ENCODE measurements at places on chromosomes 3 and 15.

GRCh38 chr3:18870074-18870640 lies 278.2 kb upstream of the KCNH8 start:
- DNase-seq = no peak

DNA sequence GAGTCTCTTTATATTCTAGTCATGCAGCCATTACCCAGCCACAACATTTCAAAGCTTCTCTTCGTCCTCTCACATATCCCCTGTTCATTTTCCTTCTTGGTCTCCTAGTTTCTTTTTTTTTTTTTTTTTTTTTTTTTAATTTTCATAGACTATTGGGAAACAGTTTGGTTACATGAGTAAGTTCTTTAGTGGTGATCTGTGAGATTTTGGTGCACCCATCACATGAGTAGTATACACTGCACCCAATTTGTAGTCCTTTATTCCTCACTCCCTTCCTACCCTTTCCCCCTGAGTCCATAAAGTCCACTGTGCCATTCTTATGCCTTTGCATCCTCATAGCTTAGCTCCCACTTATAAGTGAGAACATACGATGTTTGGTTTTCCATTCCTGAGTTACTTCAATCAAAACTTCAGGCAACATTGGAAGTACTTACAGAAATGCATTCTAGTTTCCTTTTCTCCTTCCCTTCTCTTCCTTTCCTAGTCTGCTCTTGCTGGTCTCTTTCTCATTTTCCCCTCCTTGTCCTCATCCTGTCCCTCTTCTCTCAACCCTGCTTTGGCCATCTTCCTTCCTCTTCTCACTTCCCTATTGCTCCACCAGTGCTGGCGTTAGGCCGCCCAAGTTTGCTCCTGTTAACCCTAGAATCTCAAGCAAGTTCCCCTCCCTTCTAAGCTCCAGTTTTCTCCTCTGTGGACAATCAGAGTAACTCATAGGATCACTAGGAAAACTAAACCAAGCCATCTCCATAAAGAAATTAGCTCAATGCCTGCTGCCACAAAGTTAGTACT lies 4.8 kb downstream of the ATP8B4 start:
- no peak for DNase-seq

- DNase-seq = no peak
Observed at GRCh38 chr15:72970933-72971760, 81.1 kb upstream of the NEO1 start.

- DNase-seq = no peak
Observed at GRCh38 chr3:188001093-188001492, 152.9 kb upstream of the LPP start.

DNA sequence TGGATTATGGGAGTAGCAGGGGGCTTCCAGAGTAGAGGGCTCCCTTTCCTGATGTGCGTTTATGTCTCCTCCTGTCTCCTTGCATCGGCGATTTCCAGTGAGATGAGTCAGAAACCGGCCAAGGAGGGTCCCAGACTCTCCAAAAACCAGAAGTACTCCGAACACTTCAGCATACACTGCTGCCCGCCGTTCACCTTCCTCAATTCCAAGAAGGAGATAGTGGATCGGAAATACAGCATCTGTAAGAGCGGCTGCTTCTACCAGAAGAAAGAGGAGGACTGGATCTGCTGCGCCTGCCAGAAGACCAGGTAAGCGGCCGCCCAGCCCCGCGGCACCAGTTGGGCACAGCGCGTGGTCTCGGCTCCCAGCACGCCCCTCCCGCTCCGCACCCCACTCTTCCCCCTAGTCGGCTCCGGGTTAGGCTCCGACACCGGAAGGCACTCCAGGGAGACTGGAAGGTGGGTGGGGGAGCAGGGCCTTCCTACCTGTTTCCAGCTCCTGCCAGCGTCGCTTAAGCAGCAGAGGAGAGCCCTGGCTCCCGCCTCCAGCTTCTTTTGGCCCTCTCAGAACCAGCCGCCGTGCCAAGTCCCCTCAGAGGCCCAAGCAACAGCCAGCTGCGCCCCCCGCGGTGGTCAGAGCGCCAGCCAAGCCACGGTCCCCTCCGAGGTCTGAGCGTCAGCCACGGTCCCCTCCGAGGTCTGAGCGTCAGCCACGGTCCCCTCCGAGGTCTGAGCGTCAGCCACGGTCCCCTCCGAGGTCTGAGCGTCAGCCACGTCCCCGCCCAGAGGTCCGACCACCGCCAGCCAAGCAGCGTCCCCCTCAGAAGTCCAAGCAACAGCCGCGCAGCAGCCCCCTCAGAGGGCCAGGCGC lies 34.7 kb downstream of the MOBP start:
- no peak for DNase-seq

DNA sequence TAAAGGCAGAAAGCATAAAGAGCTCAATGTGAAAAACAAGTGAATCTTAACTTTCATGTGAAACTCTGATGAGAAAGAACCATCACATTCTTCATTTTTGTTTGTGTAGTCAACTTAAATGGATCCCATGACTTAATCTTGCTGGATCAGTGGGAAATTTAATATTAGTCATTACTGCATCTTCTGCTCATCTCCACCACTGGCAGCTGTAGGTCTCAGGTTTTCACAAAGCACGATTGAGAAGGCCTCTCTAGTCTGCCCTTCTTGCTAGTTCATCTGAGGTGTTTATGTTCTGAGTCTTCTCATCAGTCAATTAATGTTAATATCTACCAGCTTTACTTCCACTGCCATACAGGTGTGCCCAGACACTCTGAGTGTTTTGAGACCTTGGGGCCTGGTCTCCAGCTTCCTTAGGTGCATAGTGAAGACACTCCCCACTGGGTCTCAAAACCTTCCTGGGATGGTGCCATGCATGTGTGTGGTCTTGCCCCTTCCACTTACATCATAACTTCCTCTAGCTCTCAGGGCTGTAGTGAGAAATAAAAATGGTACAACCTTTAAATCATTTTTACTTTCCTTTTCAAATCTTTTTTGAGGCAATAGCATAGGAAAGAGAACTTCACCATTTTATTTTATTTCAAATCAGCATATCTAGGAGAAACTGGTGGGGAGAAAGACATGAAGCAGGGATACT lies 421.6 kb upstream of the CBLB start:
- DNase-seq = no peak

DNA sequence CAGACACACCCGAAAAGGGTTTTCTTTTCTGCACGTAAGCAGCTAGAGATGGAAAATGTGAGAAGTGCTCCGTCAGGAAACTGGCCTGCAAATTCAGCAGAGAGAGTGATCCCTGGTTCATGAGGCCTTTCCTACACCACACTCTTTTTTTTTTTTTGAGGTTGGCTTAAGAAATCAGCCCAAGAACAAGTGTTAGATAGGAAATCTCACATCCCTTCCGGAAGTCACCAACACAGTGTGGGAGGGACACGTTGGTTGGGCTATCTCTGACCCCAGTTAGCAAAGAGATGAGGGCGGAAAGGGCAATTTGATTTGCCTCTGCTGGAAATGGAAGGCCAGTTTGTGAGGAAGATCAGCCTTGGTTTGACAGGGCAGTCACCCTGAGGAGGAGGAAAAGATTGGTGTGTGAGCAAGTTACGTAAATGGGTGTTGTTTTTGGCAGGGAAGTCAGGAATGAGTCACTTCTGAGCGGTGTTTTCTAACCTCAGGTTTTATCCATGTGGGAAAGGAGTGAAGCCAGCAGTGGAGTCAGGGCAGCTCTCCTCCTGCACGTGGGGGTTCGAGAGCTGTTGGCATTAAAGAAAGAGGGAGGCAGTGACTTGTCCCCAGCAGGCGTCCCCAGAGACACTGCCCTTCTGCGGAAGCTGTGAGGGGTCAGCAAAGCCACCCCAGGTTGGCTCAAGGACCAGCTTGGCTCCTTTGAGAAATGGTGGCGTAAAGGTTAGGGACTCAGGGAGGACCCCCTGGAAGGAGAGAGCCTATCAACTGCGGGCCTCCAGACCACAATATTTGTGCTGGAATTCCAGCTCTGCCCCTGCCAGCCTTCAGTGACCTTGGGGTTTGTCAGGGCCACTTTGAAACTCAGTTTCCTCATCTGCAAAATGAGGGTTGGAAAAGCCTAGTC lies 237.6 kb upstream of the BHLHE40 start:
- DNase-seq = peak; percentile 5

- no peak for DNase-seq
Observed at GRCh38 chr15:56608140-56608778, 125.0 kb downstream of the ZNF280D start.

GRCh38 chr3:107987036-107987939 lies 103.5 kb downstream of the CD47 start:
- no peak for DNase-seq

DNA sequence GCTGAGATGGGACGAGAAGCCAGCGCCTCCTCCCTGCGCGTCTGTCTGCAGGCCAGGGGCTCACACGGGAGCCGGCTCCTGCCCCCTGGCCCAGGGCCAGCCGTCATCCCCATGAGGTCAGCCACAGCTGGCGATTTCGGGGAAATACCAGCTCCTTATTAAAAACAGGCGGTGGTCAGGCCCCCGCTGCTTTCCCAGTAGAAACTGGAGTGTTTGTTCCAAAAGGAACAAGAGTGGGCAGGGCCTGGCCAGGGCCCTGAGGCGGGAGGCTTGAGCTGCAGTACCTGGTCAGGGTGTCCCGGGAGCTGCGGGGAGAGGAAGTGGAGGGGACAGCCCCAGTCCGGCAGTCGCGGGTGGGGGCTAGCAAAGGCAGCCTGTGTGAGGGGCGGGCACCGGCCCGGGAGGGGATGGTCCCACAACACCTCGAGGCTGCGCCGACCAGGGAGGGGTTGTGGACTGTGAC lies 17.8 kb downstream of the MYL3 start:
- peak; percentile 66 for DNase-seq

DNA sequence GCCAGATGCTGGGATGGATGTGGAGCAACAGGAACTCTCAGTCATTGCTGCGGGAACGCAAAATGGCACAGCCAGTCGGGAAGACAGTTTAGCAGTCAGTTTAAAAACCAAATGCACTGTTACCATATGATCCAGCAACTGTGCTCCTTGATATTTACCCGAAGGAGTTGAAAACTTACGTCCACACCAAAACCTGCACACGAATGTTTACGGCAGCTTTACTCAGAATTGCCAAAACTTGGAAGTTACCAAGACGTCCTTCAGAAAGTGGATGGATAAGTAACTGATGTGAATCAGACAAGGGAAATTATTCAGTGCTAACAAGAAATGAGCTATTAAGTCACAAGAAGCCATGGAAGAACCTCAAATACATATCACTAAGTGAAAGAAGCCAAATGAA lies 36.1 kb upstream of the SLC41A3 start:
- no peak for DNase-seq

- DNase-seq = no peak
Observed at GRCh38 chr3:65857327-65857726, 181.4 kb downstream of the MAGI1 start.

DNA sequence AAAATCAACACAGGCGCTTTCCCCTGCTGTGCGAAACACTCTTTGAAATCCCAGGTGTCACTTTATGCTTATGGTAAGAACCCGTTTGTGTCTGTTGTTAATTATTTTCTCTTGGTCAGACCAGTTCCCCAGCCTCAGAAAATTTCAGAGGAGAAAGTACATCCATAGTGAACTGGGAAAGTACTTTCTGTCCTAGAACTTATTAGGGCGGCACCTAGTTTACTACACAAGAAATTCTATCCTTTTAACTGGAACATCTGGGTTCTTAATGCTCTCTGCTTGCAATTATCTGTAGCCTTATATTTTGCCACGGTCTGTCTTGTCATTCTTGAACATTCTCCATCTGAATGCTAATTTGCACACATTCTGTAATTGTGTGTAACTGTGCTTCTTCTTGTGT lies 215.0 kb downstream of the PTPRG start:
- no peak for DNase-seq

DNA sequence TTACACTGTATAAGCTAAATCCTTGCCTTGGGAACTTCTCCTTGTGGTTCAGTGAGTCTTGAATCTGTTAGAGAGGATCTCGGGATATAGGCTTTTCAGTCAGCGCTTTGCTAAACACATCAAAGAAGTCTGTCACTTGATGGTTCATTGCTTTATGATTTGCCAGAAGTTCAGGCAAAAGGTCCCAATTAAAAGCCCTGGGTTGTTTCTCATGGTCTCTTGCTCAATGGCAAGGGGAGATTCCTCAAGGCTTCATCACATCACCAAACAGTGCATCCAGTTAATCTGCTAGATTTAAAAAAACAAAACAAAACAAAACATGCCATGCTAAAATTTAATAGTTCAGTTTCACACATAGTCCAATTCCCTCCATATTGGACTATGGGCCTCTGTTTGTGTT lies 114.8 kb downstream of the FILIP1L start:
- no peak for DNase-seq

DNA sequence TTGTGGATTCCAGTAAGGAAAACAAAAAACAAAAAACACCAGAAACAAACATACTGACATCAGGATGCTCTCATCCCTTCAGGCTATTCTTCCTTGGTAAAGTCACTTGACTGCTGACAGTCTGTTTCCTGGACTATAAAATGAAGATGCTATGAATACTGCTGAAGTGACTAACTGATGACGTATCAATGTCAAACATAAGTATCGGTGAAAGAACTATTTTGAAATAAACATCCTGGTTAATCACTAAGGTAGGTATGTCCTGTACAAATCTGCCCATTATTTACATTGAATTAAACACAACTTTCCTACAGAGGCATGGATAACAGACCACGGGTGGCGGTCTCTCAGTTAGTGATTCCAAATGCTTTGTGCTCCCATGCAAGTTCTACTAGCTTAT lies 45.9 kb downstream of the CHAC1 start:
- DNase-seq = no peak

DNA sequence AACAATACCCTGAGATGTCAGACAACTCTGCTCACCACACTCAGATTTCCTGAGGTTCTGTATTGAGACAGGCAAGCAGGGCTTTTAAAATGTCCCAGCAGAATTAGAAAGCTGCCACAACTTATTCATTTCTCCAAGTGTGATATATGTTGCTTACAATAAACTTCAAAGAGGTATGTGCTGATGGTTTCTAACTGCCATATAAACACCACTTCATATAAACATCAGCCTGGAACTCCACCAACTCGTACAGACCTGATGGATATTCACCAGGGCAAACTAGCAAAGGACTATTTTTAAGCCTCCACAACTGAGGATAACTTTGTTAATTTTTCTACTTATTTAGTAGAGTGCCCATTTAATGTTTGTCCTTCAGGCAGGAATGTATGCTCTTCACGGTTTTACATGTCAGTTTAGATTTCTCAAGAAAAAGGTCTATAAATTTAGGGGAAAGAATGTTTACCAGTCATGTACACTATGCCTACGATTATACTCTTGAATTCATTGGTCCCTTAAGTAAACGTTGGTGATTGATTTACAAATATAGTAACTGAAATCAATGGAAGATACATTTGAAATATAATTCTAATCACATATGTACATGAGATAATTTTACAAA lies 109.6 kb upstream of the ABI3BP start:
- DNase-seq = no peak

DNA sequence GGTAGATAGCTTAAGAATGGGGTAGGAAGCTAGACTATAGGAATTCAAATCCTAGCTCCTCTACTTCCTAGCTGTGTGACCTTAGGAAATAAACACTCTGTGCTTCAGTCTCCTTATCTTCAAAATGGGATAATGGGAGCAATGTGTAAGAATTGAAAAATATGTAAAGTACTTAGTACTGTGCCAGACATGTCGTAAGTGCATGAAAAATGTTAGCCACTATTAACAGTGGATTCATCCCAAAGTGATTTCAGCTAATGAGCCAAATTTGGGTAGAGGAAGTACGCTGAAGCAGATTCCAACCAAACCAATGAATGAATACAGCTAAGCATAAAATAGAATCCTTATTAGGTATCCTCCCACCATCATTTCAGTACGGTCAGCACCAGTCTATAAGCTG lies 192.1 kb downstream of the RORA start:
- no peak for DNase-seq

Measured in SHP77 (cell line).